Activated CD4-positive, alpha-beta T cell treated with anti-CD3 and anti-CD28 coated beads, Interleukin-2, Interleukin-4, amounts not matched to agents 100 ng/mL and 50 ng/mL, durations not matched to agents 16 hours and 8 hours (primary cell): ENCODE measurements at places on chromosomes 16 and 17.

- peak; percentile 88 for DNase-seq
Measured at GRCh38 chr16:88650749-88651275, at the start of gene CYBA. CYBA (minus strand) TSS chr16:88651053; CDS start chr16:88651013, 40 bp downstream.

DNA sequence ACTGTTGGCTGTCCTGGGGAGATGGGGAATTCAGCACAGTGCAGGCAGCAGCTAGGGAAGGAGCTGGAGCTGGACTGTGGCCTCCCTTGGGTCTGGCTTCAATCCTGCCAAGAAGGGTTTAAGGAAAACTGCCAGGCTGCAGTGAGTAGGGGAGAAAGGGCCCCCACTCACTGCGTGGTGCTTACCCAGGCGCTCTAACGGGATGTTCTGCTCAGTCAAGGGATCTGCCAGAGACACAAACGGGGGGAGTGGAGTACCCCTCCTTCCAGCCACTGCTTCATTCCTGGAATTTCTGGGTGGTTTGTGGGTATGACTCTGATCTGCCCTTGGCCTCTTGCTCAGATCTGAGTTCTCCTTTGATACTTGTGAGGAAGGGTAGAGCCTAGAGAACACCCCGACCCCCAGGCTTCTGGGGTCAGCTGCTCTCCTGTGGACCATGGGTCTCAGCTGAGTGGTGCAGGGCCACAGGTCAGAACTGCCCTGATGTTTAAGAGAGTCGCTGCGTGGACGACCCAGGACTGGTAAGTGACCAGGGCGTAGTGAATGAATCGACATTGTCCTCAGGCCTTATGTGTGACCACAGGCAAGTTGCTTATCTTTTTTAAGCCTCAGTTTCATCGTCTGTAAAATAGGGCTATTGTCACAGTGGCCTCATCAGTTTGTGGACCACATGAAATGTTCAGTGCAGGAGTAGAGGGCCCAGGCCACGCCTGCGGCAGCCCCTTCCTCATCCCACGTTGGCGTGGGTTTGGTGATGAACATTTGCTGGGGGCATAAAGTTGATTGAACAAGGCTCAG lies 9.6 kb downstream of the CRISPLD2 start:
- no peak for DNase-seq

GRCh38 chr17:75151930-75152329 lies 2.4 kb downstream of the JPT1 start:
- DNase-seq, result peak; percentile 30

DNA sequence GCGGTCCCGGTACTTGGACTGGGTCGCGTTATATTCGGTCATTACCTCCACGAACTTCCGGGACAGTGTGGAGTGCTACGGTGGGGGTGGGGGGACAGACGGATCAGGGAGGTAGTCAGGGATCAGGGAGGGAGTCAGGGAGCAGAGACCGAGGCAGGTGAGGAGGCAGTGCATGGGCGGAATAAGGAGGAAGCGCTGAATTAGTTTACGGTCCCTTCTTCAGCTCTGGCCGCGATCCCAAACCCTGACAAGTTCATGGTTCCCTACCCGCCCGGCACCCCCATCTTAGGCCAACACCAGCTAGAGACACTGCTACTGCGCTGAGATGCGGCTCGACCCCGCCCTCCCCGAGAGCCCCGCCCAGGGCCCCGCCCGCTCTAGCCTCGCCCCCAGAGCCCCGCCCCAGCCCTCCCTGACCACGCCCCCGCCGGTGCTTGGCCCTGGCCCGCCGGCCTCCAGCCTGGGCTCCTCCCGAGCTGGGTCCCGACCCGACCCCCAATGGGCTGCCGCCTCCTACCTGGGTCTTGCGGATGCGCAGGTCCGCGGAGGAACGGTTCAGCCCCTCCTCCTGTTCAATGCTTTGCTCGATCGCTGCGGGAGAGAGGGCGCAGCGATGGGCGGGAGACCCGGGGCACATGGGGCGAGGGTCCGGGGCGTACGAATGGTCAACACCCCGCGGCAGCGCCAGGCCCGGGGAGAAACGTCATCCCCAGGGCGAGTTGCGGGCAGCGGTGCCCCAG lies 12.1 kb downstream of the HSD3B7 start:
- peak; percentile 85 for DNase-seq

- peak; percentile 76 for DNase-seq
Measured at GRCh38 chr16:29784901-29785500, 5.5 kb upstream of the KIF22 start.
